ENCODE measurements at places on chromosomes 6 and 20.

- DNase-seq = peak; percentile 68
Observed at GRCh38 chr6:30450909-30451841, 38.1 kb upstream of the HLA-E start.

- no peak for DNase-seq
Observed at GRCh38 chr6:166767230-166767629, 140.2 kb upstream of the RPS6KA2 start.

DNA sequence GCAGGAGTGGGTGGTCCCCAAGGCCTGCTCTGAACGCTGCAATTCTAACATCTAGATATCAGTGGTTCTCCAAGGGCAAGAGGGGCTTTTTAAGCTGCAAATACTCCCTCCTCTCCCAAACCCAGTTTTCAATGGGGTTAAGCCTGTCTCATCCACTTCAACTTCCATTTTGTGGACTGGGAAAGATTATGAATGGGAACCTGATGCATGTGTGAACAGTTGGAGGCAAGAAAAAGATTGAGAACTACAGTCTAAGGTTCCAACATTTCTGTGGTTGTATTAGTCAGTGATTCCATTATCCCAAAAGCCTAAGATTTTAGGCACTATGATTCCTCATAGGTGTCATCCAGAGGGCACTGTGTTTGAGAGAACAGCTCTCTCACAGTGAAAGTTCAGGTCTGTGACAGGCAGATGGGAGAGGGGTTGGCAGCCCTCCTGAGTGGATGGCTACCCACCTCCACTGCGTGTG lies 53.7 kb downstream of the HNF4A start:
- no peak for DNase-seq

DNA sequence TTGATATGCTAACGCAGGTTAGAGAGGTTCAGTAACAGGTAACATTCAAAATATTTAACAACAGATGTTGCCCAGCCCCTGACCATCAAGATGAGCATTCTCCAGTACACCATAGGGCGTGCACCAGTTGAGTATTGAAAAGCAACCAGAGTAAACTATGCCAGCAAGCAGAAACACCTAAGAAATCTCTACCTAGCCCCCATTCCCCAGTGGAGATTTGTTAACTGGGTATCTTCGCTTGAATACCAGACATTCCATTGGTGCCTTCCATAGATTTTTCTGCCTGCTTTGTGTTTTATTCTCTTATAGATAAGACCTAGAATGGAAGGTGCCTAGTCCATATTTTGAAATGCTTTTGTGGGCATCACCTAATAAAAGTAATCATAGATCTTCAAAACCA lies 623.9 kb downstream of the KIF16B start:
- no peak for DNase-seq

DNA sequence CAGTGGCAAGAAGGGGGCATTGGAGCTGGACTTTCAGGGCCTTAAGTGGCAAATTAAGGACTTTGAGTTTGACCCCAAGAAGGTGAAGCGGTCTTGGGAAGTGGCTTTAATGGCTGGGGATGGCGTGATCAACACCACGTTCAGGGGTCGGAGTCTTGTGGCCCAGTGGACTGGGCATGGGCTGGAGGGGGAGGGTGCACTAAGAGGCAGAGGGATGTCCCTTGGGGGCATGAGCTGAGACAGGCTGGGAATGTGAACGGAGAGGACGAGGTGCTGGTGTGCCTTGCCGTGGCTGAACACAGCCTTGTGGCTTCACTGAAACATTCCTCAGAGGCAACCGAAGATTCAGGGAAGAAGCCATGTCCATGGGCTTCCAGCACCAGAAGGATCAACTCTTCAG lies 227.0 kb downstream of the SYNDIG1 start:
- DNase-seq = no peak

- DNase-seq = no peak
Observed at GRCh38 chr20:11814267-11814666, 103.4 kb upstream of the BTBD3 start.

DNA sequence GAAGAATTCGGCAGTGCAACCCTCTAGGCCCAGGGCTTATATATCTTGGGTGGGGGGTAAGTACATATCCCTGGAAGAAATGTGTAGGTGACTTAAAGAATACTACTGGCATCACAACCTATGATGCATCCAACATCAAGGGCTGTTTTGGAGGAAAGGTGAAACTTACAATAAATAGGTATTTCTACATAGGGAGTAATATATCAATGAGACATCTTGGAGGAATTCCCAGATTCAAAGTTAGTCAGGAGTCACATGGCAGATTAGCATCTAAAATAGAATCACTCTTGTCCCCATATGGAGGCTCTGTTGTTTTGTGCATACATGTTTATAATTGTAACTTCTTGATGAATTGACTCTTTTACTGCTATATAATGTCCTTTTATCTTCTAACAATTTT lies 375.5 kb downstream of the PAX1 start:
- no peak for DNase-seq

GRCh38 chr6:89610149-89610642 lies 28.4 kb downstream of the LYRM2 start:
- DNase-seq = peak; percentile 84

DNA sequence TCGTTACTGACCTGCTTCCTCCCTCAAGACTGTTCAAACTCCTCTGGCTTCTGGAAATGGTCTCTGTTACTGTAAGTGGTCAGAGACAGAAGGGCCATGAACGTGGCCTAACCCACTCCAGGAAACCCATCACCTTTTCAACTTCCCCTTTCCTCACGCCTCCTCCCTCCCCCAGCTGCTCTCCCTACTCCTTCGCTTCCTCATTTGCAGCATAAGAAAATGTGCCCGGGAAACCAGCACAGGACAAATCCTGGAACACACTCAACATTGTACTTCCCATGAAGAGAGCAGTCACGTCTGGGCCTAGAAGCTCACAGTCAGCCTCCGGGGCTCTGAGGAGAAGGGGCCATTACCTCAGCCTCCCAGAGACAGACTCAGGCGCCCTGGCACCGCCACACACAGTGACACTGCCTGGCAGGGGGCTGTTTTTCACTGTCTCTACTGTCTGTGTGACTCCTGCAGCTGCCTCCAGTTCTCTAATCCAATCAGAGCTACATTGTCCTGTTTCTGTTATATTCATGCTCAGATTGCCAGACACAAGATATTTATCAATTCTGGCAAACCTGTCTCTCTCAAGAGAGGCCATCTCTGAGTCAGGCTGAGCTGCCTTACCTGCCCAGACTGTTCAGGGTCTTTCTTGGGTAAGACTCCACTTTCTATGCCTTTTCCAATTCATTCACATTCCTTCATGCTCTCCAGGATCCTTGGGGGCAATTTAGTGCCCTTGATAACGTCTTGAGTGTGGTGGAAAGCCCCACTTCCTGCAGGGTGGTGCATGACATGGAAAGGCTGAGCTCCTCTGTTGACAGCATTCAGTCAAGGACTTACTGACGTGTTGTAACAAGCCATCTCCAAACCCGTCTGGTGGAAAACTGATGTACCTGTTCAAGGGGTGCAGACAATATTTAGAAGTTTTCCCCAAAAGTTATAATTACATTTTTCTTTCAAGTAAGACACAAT lies 242.2 kb downstream of the HIVEP2 start:
- no peak for DNase-seq

GRCh38 chr6:89035252-89036101 lies 45.1 kb upstream of the PNRC1 start:
- no peak for DNase-seq

- no peak for DNase-seq
Observed at GRCh38 chr6:2859185-2859700, 17.6 kb upstream of the SERPINB1 start.

DNA sequence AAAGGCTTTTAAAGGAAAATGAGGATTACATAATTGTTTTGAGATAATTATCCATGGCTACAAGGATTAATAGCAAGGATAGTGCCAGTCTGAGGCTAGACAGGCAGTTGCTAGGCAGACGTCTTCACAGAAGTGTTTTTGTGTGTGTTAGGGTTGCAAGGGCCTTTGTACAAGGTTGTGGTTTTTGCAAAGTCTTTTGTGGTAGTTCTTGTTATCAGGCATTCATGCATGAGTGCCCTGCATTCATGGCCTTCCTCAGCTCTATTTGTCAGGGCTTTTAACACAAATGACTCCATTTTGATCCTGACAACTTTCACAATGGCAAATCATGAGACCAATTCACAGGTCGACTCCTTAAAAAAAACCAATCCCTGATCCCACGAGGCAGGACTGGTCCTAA lies 68.1 kb upstream of the TXNDC5 start:
- DNase-seq = no peak

- DNase-seq = no peak
Observed at GRCh38 chr6:3351105-3351676, 92.4 kb downstream of the PSMG4 start.

DNA sequence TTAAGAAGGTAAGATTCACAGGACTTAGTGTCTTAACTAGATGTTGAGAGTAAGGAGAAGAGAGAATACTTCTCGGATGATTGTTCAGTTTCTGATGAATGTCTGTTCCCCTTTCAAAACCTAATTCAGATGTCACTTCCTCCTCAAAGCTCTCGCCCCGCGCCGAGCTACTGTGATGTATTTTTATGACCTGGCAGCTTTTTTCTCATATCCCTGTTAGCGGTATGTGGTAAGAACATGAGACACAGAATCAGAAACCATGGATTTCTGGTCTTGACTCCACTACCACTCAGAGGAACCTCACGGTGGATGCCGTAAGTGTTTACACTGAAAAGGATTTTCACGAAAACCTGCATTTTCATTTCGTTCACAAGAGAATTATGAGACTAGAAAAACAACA lies 48.4 kb downstream of the CEP43 start:
- peak; percentile 70 for DNase-seq

DNA sequence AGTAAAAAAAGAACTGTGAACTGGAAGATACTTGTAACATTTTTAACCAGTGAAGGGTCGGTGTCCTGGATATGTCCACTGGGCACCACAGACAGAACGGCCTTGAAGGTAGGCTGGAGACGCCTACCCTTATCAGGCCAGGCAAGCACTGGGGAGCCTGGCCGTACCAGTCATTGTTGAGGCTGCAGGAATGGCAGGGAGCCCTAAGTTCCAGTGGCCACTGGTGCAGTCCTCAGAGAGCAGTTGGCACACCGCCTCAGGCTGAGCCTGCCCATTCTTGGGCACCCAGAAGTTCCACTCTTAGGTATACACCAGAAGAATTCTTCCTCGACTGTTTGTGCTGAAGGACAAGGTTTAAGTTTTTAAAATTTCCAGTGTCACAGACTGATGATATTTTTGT lies 20.5 kb downstream of the DNAJC5 start:
- DNase-seq = no peak

DNA sequence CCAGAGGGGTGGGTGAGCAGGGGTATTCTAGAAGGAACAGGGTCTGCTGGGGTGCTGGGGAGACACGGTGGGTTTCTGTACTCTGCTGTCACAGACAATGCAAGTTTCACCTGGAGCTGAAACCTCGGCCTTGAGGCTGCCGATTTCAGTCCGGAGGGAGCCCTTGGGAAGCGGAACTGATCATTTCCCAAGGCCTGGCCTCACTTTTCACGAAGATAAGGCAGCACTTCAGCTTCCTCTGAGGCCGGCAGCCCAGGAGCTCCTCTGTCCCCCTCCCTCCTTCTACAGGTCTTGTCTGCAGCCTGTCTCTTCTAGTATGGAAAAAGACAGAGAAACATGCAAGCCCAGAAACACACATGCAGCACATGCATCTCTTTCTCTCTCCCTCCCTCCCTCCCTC lies 242.1 kb downstream of the CDC5L start:
- no peak for DNase-seq

- DNase-seq = peak; percentile 51
Observed at GRCh38 chr20:58649288-58650180, 1.5 kb upstream of the STX16 start.

- DNase-seq = peak; percentile 85
Observed at GRCh38 chr6:28863604-28864325, 60.0 kb downstream of the TRIM27 start.

GRCh38 chr6:130252527-130253237 lies 29.9 kb upstream of the SAMD3 start:
- DNase-seq = no peak

DNA sequence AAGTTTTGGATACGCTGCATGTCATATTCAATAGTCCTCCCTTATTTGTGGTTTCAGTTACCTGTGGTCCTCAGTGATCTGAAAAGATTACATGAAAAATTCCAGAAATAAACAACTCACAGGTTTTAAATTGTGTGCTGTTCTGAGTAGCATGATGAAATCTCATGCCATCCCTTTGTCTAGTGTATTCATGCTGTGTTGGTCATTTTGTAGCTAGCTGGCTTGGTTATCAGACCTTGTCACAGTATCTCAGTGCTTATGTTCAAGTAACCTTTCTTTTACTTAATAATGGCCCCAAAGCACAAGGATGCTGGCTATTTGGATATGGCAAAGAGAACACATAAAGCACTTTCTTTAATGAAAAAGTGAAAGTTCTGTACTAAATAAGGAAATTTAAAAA lies 78.3 kb downstream of the FUT9 start:
- no peak for DNase-seq
